ENCODE measurements at places on chromosomes 2 and 18. TPM values are rescaled to one million over a fixed set of nuclear protein-coding genes. Genes with fewer than 3 reads are reported as not detected.
A peak's percentile ranks its signal among the peaks of the same experiment; 100 is the strongest.

- peak; percentile 22 for DNase-seq
Observed at GRCh38 chr2:226031647-226032501, 632.4 kb downstream of the NYAP2 start.

DNA sequence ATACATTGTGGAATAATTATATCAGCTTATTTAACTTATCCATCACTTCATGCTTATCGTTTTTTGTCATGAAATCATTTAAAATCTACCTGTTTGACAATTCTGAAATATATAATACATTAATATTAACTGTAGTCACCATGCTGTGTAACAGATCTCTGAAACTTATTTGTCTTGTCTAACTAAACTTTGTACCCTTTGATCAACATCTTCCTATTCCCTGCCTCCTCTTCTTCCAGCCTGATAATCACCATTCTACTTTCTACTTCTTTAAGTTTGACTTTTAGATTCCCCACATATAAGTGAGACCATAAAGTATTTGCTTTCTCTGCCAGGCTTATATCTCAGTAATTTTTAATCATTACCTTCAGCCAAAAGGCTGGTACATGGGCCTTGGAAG, 134.2 kb upstream of the LINC00305 start:
- no peak for DNase-seq

GRCh38 chr2:12737297-12737696, 20.6 kb downstream of the TRIB2 start:
- DNase-seq: no peak

GRCh38 chr2:57869758-57870344, 176.8 kb upstream of the VRK2 start:
- DNase-seq: no peak

DNA sequence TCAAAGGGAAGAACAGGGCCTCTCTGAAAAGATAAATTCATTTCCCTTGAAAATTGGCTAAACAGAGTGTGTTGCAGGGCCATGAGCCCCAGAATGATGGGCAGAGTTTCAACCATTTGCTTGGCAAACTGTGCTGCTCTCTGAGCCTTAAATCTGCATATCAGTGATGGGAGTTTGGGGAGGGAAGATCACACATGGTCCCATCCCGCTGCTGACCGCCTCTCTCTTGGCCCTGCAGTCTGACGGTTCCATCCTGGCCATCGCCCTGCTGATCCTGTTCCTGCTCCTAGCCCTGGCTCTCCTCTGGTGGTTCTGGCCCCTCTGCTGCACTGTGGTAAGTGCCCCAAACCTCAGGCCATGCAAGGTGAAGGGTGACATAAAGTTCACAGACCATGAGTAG, 139.0 kb downstream of the ANTXR1 start:
- no peak for DNase-seq

DNA sequence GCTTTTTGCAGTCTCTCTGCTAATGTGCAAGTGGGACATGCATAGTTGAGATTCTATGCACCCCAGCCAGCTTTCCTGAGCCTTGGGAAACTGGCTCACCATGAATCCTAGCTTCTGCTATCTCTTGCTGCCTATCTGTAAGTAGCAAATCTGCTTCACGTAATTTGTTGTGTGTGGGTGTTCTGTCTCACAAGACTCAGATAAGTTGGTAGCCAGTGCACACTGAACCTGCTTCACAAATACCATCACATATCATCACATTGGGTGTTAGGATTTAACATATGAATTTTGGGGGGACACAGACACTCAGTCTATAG, 13.9 kb upstream of the VRK2 start:
- DNase-seq: no peak

Gene UGT1A7
- polyA plus RNA-seq: not detected

Gene LIMS1
- 64.9 TPM for polyA plus RNA-seq

DNA sequence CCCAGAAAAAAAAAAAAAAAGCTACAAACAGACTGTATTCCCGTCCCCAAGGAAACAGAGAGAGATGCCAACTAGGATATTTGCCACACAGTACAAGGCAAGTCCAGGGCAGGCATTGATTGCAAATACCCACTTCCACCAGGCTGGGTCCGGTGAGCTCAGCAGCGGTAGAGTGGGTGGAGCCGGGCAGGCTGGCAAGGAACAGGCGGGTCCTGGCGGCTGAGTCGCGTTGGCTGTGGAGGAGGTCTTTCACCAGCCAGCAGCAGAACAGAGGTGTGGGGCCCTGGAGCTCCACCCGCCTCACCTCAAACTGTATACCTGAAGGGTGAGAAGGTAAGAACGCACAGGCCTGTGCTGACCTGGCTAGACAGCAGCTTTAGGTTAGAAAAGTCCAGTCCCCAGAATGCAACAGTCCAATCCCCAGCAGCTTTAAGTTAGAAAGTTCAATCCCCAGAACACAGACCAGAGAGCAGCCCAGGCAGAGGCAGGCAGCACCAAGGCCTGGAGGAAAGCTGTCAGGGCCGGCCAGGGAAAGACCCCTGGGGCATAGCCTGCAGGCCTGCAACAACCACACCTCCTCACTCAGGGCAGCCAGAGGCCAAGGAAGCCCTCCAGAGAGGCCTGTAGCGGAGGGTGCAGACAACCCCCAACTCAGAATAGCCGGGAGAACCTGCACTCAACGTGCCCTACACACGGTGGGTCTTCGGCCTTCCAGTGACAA, 21.9 kb upstream of the MTERF4 start:
- peak; percentile 66 for DNase-seq

Gene ABCG5
- 0.40 TPM for polyA plus RNA-seq

DNA sequence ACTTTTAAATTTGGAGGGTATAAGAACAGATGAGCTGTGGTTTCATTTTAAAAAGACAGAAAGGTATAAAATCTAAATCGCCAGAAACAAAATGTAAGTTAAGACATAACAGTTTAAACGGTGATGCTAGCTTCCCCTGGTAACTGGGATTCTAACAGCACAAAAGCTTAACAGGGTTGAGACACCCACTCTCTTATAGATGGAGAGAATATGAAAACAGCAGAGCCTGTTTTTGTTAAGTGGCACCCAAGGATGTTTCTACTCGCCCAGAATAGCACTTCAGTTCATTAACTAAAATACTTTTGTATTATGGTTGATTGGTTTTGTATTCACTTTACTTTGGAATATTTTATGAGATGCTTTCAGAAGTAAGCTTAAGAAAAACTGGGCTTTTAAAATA, 151.9 kb upstream of the RND3 start:
- no peak for DNase-seq

DNA sequence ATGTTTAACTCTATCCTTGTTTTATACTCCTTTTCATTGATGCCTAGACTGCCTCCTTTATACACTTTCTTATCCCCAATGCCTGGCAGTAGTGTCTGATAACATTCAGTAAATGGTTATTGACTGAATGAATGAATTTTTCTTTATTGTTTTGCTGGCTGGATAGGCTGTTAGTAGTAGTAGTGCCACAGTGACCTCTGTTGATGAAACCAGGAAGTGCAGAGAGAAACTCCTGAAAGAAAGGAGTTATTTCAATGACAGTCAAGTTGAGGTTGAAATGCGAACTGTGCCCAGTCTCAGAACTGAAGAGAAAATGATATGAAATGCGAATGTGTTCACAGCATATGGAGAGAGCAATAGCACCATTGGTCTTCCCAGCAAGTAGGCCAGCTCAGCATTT, 26.8 kb upstream of the SLC9A2 start:
- no peak for DNase-seq

Gene IL36G
- 0.23 TPM for polyA plus RNA-seq

GRCh38 chr2:100254646-100255210, 67.6 kb downstream of the LONRF2 start:
- no peak for DNase-seq

DNA sequence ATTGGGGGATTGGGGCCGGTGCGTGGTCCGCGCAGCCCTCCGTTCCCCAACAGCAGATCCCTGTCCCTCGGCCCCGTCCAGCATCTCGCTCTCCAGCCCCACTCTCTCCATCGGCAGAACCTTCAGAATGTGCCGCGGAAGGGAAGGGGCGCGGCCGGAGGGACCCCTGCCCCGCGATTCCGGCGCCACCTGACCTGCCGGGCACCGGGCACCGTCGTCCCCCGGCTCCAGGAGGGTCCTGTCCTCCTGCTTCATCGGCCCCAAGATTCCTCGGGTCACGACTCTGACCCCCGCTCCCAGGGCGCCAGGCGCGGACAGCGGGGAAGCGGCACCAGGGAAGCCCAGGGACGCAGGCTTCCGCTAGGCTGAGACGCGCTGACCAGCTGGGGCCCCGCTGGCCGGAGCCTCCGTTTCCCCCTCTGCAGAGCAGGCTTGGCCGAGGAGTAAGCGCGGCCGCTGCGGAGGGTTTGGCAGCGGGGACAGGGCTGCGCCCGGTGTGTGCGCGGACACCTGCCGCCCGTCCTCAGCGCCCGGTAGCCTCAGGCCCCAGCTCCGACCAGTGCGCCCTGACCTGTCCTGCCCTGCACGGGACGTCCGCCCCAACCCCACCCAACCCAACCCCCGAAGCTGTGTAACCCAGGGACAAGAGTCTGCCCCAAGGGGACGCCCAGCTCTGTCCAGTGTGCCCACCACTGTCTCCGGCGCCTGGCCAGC, 16.8 kb upstream of the BOK start:
- no peak for DNase-seq

GRCh38 chr2:102268510-102269199, 42.7 kb upstream of the IL1RL1 start:
- DNase-seq: no peak

Gene DNAJC5G
- polyA plus RNA-seq: 0.32 TPM

- DNase-seq: no peak
Observed at GRCh38 chr2:28319118-28320008, 73.3 kb upstream of the FOSL2 start.

DNA sequence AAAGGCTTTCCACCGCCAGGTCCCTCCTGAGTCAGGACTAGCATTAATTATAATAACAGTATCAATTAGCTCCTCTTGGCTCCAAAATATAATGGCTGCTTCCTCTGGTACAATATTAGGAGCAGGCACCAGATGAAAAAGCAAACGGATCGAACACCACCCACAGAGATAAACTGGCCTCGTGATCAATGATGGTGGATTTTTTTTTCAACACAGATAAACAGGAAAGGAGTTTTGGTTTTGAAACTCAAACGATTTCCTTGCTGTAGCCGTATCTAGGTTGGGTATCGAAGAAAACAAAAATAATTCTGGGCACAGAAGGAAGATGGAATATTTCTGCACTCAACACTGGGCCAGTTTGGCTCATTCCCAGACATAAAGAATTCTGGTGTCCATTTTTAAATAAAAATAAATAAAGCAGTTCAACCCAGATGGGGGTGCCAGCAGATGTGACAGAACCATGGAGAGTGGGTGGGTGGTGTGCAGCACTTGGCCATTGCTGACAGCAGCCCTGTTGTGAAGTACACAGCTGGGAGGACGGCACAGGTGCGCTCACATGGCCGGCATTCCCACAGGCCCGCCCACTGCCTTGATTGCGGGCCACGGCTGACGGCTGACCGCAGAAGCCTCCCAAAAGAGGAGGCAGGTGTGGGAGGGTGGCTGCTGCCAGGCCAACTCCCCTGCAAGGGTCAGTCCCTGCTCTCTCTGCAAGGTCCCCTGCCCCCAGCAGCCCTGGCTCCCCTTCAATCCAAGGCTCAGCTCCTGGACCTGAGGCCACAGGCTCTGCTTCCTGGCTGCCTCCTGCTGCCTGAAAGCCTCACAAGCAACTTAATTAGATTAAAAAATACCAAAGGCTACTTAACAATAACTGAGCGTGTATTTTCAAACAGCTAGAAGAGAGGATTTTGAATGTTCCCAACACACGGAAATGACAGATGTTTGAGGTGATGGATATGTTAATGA, 351.9 kb upstream of the ID2 start:
- DNase-seq: peak; percentile 73

- DNase-seq: no peak
Observed at GRCh38 chr2:188623995-188624643, 332.4 kb downstream of the GULP1 start.

DNA sequence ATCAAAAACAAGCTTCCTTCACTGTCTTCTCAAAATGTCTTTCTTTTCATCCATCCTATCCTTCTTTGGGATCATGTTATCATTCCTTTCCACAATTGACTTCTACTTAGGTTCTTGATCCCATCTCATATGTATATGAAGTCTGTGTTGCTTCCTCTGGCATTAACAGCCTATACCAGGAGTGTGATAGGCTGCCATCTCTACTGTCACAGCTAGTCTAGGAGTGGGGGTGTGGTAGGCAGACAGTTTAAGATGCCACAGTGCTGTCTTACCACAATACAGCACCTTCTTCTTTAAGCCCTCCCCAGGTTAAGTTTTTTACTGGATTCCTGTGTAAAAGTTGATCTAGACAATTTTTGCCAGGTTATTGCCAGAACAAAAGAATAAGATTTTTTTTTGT, 3.7 kb upstream of the HTR2B start:
- DNase-seq: no peak

GRCh38 chr18:73594749-73595148, 552.9 kb downstream of the FBXO15 start:
- no peak for DNase-seq

DNA sequence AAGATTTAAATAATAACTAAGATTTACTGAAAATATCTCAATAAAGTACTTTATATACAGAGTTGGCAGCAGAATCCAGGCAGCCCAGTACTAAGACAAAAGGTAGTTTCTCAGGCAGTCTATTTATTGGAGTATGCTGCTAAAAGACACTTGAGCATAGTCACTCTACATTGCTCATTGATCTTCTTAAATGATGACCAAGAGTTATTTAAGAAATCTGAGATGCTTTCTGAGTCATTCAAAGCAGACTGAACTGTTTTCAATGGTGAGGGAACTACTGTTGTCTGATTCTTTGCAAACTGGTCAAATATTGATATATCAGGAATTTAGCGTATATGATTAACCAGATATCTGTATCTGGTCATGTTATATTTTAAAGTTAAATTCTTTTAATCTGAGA, 133.6 kb downstream of the PHLPP1 start:
- DNase-seq: no peak

GRCh38 chr2:84841577-84841976, 39.3 kb downstream of the TRABD2A start:
- DNase-seq: no peak

Gene REG1B
- not detected for polyA plus RNA-seq

Gene ALPP
- polyA plus RNA-seq: 0.07 TPM

DNA sequence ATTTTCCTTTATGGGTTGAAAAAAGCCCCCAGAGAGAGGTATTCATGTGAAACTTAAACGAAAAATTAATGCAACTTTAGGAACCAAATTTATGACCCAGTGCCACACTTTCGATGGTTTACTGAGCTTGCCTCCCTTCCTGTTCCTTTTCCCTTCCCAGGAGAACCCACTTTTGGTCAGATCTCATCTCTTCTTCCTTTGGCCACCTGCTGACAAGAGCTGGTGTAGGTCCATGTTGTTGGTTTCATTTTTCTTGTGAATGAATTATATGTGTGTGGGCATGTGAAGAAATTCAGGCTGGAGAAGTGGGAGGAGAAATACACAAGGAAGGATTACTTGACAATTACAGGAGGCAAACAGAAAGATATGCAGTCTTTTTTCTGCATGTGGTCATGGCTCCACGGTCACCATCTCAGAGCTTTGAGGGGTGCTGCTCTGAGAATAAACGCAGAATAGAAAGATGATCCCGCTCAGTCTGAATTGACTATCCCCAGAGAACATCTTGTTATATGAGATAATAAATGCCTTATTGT, 111.3 kb upstream of the TCF4 start:
- no peak for DNase-seq

Data from left lung (tissue), 14 donors.